Activated CD8-positive, alpha-beta memory T cell treated with anti-CD3 and anti-CD28 coated beads, Interleukin-2, amount 50 U/mL, for 48 hours (primary cell): ENCODE measurements at places on chromosomes 4 and X.

DNA sequence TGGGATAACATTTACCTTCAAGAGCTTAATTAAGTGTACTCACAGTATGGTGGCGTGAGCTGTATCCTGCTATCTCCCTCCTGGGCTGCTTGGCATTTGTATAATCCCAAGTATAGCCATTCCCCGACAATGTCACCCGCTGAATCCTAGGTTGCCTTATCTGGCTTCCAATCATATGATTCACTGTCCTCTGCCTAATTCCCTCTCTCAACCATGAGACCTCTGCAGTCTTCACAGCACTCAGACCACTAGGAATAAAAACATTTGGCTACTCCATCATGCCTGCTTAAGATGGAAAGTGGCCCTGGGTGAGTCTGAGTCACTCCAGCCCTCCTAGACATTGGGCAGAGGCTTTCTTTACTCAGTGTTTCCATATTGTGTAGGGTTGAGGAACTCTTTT lies 28.9 kb upstream of the WDFY3 start:
- DNase-seq: no peak

DNA sequence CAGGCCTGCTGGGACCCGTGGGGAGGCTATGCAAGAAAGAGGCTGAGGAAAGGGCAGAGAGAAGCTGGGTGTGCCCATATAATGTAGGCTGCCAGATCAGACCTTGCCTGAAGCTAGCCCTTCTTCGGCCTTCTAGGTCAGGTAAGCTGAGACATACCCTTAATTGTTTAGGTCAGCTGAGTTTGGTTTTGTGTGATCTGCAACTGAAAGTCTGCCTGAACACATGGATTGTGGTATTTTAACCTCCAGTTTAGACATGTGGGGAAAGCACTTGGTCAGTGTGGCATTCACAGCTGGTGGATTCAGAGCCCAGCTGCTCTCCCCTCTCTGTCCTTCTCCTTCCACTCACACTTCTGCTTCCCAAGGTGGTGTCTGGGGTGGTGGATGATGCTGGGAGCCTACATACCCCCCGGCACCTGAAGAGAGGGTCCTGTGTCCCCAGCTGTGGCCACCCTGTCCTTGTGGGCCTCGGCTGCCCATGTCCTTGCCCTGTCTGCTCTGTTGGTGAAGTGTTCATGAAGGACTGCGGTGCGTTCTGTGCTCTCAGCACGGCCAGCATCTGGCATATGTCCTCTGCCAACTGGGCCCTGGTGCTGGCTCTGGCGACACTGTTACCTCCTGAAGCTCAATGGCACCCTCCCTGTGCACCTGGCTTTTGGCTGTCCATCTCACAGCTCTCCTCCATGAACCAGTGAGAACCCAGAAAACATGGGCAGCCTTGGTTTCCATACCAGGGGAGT lies 82.1 kb downstream of the NAT8L start:
- no peak for DNase-seq

GRCh38 chr4:105414316-105414715 lies 59.5 kb downstream of the PPA2 start:
- DNase-seq: no peak

DNA sequence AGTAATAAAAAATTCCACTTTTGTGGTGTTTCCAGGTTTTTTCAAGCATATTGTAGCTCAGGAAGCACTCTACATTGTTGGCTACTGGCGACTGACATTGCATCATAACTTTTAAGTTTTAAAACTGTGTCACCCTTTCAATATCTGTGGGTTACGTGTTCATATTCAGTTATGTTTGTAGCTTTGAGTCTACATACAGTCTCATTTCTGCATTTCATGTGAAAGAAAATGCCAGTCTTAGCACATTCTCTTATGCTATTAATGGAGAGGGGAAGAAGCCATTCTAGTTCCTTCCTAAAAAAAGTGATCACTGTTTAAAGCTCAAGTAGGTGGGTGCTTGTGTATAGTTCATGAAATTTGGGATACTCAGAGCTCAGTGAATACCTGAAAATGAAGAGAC lies 38.1 kb downstream of the DIAPH2 start:
- DNase-seq: no peak

DNA sequence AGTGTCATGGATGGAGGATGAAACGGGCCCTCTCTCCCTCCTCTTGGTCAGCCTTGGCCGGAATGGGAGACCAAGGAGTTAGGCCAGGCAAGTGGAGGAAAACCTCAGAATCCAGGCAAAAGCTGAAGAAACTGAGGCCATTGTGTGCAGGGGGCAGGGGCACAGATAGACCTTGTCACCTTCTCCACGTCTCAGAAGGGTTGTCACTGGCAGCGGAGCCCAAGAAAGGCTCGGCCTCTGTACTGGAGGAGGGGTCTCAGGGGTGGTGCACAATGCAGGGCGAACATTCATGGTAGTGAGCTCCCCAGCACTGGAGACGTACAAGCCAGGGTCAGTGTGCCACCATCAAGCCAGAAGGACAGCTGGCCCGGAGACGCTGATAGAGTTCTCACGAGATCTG lies 139.5 kb downstream of the CPZ start:
- DNase-seq: no peak

DNA sequence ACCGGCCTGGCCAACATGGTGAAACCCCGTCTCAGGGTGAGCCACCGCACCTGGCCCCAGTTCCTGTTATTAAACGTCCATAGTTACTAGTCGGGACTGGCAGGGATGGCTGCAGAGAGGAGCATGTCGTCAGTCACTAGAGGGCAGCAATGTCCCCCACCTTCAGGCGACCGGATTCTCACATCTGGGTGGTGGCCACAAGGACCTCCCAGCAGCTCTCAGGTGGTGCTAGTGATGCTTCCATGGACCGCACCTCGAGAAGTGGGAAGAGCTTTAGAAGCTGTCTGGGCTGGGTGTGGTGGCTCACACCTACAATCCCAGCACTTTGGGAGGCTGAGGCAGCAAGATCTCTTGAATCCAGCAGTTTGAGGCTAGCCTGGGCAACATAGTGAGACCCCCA lies 13.3 kb upstream of the IL3RA start:
- DNase-seq: peak; percentile 79

DNA sequence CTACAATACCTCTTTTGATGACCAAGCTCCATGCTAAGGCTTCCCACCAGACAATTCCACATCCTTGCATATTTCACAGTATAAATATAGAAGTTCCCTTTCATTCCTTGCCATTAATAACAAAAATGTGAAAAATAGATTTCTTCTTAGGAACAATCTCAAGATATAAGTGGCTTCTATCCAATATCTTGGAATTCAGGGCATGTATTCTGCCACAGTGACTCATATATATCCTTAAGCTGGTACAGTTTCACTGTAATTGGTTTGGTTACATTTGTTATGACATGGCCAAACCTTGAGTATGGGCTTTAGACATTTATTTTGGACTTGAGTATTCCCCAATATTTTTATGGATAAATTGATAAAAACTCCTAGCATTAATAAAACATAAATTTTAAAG lies 181.7 kb upstream of the DDX53 start:
- no peak for DNase-seq

DNA sequence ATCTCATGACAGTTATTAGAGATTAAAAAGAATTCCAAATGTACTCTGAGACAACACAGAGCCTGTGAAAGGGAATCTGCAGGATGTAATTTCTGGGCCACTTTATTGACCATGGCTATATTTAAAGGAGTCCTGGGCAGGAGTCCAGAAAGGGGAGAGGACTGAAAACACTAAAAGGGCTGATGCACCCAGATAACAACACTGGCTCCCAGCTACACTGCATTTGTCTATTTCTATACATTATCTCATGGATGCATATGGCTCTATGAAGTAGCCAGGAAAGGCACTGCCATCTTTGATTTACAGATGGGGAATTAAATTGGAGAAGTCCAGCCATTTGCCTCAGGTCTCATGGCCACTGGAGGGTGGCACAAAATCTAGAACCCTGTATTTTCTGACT lies 56.0 kb downstream of the MED28 start:
- DNase-seq: no peak

- DNase-seq: no peak
Observed at GRCh38 chr4:147583876-147584275, 33.3 kb upstream of the TMEM184C start.

DNA sequence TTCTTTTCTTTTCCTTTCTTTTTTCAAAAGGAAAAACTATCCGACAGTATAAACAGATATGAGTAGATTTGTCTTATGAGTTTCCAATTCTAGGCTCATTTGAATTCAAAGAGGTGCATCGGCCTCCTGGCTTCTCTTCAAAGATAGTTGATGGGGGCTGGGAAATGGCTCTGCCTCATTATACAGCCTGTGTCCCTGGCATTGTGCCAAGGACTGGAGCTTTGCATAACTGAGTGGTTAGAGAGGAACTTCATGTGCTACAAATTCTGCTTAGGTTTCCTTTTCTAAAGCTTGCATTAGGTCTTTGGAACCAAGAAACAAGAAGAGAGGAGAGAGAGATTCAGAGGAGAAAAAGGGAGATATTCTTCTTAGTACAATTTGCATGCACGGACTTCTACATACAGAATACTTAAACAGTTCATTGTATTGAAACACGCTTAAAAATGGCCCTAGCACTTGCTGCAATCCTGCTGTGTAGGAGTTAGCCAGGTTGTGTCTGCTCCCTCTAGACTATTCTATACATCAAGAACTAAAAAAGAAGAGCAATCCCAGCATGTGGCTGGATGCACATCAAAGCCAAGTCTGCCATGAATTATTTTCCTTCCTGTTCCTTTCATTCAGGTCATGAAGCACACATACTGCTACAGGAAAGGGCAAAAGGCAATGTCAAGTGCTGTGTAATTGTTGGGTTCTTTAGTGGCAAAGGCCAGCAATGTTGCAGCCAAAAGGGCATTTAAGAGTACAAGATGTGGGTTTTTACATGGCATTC lies 70.9 kb downstream of the INTS12 start:
- DNase-seq: no peak

DNA sequence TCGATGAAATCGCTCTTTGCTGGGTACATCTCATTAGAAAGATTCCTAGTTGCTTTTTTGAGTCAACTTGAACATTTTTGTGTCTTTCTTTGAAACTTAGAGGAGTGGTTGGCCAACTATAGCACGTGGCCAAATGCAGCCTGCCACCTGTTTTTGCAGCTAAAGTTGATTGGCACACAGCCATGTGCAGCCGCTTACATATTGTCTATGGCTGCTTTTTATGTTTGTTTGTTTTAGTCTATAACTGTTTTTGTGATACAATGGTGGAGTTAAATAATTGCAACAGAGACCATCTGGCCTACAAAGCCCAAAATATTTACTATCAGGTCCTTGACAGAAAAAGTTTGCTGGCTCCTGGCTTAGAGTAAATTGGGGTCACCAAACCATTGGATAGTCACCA lies 86.3 kb downstream of the CLCN4 start:
- no peak for DNase-seq

- DNase-seq: no peak
Observed at GRCh38 chr4:80454040-80454439, 118.5 kb downstream of the CFAP299 start.

DNA sequence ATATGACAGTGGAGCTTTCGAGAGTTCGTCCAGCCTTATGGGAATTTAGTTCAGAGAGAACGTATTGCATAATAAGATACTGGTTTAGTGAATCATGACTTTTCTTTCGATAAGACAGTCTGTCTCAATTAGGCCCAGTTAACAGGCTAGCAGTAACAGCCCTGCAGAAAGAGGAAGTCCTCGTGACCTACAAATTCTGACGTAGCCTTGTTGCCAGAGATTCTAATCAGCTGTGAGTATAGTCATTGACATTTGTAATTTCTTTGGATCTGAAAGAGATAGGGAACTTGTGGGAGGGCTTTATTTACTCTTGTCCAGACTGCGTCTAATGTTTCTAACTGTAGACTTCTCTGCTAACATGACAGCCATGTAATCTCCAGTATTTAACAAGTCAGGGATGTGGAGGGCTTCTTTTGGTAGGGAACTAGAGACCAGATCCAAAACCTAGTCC lies 15.8 kb downstream of the ART3 start:
- DNase-seq: no peak

GRCh38 chr4:545612-546011 lies 30.5 kb downstream of the TMEM271 start:
- no peak for DNase-seq

DNA sequence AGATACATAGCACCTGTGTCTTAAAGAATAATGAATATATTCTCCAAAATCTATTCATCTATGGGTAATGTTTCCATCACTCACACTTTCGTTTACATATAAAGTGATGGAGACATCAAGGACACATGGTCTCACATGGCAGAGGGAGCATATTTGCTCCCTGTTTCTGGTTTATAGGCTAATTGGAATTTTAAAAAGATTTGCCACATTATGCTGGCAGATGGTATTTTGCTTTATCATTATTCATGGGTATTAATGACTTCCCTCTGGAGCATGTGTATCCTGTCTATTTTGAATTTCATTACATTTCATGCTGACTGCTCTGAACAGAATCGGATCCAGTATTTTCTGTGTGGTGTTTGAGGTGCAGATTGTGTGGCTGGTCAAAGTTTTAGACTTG lies 79.0 kb downstream of the PDGFRA start:
- DNase-seq: no peak

DNA sequence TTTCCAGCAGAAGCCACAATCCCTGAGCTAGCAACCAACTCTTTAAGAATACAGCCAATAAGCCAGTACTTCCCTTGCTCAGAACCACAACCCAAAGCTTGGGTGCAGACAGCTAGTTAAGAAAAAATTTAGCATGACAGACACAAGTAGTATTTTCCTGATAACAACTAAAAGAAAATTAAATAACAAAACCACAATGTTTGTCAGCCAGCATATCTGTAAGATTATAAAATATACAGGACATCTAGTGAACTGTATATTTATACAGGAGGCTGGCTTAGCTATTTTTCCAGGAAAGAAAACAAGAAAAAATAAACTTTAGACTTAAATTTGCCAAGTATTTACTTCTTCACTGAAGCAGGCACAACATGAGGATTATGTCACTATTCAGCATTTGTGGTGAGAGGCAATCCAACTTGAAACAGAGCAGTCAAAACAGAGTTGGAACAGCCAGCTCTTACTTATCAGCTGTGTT lies 6.6 kb downstream of the PF4V1 start:
- DNase-seq: no peak

DNA sequence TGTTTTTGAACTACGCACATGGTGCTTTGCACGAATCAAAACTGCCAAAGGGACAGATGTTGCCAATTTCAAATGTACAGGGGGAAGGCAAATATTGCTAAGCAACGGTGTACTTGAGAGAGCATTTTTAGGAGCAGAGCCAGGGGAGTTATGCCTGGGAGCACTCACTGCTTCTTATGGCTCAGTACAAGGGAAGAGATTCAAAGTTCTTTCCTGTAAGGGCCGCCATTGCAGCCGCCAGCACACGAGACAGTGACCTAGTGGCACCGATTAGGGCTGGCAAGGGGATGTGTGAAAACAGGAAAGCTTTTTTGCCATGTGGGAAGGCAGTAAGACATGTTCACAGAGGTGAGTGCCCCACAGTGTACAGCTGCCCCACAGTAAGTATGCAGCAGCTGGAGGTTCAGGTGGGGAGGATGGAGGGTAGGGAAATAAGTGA lies 133.8 kb downstream of the AFF1 start:
- no peak for DNase-seq

DNA sequence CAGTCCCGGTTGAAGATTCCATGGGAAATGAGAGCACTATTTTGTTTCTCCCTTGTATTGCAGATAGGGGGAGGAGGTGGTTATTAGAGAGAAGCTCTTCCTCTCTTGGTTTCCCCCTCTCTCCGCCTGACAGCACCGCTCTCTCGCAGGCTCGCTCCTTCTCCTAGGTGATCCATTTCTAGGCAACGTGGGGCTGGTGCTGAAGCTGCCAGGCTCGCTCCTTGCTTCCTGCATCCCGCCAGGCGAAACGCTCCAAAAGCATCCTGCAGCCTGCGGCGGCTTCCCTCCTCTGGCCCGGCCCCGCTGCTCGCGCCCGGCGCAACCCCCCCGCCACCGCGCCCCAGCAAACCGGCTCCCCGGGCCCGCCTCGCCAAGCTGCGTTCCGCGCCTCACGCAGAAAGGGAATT lies at the start of gene GRID2:
Gene GRID2 (plus strand): TSS at position 346 of the 407 bp plus-strand sequence.
- no peak for DNase-seq

GRCh38 chr4:55439023-55439422 lies 43.3 kb downstream of the TMEM165 start:
- no peak for DNase-seq
